ENCODE measurements at places on chromosomes 6 and 20. TPM values are rescaled to one million over a fixed set of nuclear protein-coding genes. Genes with fewer than 3 reads are reported as not detected.
A peak's percentile ranks its signal among the peaks of the same experiment; 100 is the strongest.

PSORS1C2 gene
- not detected for total RNA-seq

GRCh38 chr20:13701486-13701885, 62.8 kb upstream of the TASP1 start:
- no peak overlapping the region for H3K4me3 ChIP-seq
- DNase-seq, result no peak
- no peak overlapping the region for H3K27ac ChIP-seq
- H3K4me1 ChIP-seq, result no peaks in the 10 kb centered on the region
- H3K36me3 ChIP-seq, result no peaks in the 10 kb centered on the region

CNBD2 gene
- total RNA-seq, result 4.0 TPM

C6orf118 gene
- total RNA-seq, result 1.9 TPM

ADGB gene
- total RNA-seq, result 0.04 TPM

VNN1 gene
- total RNA-seq, result not detected

DNA sequence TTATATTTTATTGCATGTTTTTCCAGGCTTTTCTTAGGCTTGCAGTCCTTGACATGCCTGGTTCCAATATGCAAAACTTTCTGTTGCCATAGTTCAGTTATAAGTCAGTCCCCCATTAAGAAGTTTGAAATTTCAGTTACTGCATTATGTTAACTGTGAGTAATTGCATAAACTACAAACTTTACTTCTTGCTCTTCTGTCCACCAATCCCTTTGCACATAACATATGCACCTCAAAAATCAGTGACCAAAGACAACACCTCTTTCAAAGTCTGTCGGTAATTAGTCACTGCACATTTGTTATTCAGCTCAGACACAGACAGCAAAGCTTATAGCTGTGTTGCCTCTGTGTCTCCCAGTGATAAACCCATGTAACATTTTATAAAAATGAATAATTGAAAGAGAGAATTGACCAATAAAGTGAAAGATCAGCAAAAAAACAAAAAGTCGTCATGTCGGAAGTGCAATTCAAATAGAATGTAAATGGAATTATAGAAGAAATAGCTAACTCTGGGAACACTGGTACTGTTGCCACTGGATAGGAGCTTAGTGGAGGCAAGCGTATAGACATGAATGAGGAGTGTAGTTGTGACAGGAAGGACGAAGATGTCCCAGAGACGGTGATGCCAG, 50.3 kb upstream of the BTBD3 start:
- H3K36me3 ChIP-seq, result no peaks in the 10 kb centered on the region
- no peak overlapping the region for H3K4me3 ChIP-seq
- DNase-seq, result no peak

DNA sequence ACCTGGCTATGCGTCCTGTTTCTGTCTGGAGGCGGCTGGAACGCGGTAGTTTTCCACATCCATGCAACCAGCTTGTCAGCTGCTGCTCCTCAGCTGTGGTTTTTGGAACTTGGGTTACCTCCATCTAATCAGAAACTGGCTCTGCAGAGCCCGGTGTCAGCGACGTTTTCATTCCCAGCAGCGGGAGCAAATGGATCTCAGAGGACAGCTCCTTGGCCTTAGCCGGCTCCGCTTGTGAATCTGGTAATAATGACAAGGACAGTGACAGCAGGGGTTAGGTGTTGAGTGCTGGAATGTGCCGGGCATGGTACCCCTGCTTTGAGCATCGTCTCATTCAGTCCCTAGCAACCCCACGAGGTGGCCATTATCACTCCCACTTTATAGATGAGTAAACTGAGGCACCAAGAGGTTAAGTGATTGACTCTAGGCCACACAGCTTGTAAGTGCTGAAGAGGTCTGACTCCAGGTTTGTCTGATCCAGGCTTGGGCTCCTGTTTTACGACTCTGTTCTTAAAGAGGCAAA, 1.3 kb downstream of the SLCO4A1 start:
- peaks cover 53% of the 10 kb centered on the region for H3K27me3 ChIP-seq
- no peak for DNase-seq
- no peaks in the 10 kb centered on the region for H3K36me3 ChIP-seq
- H3K4me1 ChIP-seq, result peaks cover 3% of the 10 kb centered on the region

- H3K27ac ChIP-seq, result peak overlapping the region; percentile 80
- peaks cover under 1% of the 10 kb centered on the region for H3K27me3 ChIP-seq
- peaks cover 15% of the 10 kb centered on the region for H3K4me1 ChIP-seq
- no peak for DNase-seq
- peak overlapping the region; percentile 10 for H3K4me3 ChIP-seq
- H3K36me3 ChIP-seq, result no peaks in the 10 kb centered on the region
Observed at GRCh38 chr20:47857569-47858464, 72.5 kb upstream of the SULF2 start.

GRCh38 chr6:69813508-69813907, 16.7 kb upstream of the LMBRD1 start:
- no peak overlapping the region for H3K4me3 ChIP-seq
- DNase-seq, result no peak
- no peaks in the 10 kb centered on the region for H3K36me3 ChIP-seq
- peaks cover 23% of the 10 kb centered on the region for H3K4me1 ChIP-seq
- no peak overlapping the region for H3K27ac ChIP-seq
